NCI-H460 (cell line): ENCODE measurements at places on chromosomes 3 and 15. TPM values are rescaled to one million over a fixed set of nuclear protein-coding genes. Genes with fewer than 3 reads are reported as not detected.

DNA sequence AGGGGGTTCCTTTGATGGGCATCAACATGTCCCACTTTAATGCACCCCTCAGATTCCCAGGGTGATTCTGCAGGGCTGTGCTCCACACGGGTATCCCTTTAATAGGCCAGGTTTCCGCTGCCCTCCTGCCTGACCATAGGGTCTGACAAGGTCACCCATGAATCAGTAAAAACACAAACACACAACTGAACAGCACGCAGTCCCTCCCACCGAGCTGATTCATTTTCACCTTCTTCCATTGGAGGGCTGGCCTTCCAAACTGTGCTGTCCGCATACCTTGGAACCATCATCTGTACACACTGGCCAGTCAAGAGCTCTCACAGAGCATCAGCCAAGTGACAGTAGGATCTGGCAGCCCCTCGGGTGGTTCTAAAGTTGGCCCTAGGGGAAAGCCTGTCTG lies 93.7 kb downstream of the FBLN2 start:
- no peak for DNase-seq

DNA sequence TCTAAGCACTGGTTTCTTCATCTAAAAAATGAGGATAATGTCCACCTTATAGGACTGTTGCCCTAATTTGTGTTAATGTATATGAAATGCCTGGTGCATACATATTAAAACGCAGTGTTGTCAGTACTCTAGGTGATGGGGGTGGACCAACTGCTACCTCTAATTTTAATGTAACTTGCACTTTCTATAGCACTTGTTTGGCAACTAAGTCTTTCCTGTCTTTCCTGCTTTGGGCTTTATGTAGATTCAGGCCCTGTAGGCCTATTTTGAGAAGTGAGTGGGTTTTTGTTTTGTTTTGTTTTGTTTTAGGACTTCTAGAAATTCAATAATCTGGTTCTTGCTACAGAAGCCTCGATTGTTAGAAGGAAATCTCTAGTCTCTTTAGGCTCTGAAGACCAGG lies 21.2 kb downstream of the SLC7A14 start:
- no peak for DNase-seq

DNA sequence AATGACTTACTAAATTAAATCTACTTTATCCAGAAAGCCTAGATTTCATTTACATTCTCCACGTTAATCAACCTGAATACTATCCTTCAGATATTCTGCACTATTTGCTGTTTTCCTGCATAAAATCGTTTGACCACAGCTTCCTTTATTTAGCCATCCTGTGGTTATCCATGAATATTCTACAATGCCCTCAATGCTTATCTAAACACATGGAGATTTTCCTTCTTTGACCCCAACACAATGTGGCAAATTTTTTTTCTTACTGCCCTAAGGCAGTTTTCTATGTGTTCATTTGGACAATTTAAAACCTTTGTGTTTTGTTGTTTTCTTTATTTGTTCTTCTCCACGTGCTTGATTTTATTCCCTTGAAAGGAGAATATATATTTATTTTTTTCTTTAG lies 495.5 kb upstream of the ROBO1 start:
- no peak for DNase-seq

DNA sequence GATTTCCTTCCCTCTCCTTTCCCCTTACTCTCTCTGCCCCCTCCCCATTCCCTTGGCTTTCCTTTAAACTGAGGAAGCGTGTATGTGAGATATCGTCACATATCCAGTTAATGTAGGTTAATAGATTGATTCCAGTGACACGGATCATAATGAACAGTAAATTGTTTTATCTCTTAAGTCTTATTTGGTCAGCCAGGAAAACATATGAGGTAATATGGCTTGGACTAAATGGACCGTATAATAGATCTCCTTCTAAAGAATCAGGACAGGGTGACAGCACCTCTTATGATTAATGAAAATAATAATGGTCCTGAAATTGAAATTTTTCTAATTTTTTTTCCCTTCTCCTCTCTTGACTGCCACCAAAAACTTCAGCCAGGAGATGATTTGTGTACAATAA lies 779.8 kb upstream of the NR2F2 start:
- no peak for DNase-seq

Gene CKMT1B
- 1.5 and 2.4 TPM in 2 replicates for total RNA-seq

Gene RAD51
- total RNA-seq = 4.3 and 7.1 TPM in 2 replicates

- DNase-seq = no peak
These were observed 10.9 kb upstream of the SEC61A1 start for GRCh38 chr3:128041344-128041743.

GRCh38 chr3:134847349-134847748 lies 52.3 kb downstream of the EPHB1 start:
- DNase-seq = no peak

Gene SH2D7
- not detected in 2 replicates for total RNA-seq

Gene HCN4
- not detected in 2 replicates for total RNA-seq

Gene GALNT15
- total RNA-seq = 0.07 and 0.09 TPM in 2 replicates

Gene ESYT3
- total RNA-seq = 1.5 and 2.6 TPM in 2 replicates

Gene CHSY1
- total RNA-seq = 21.1 and 24.5 TPM in 2 replicates

DNA sequence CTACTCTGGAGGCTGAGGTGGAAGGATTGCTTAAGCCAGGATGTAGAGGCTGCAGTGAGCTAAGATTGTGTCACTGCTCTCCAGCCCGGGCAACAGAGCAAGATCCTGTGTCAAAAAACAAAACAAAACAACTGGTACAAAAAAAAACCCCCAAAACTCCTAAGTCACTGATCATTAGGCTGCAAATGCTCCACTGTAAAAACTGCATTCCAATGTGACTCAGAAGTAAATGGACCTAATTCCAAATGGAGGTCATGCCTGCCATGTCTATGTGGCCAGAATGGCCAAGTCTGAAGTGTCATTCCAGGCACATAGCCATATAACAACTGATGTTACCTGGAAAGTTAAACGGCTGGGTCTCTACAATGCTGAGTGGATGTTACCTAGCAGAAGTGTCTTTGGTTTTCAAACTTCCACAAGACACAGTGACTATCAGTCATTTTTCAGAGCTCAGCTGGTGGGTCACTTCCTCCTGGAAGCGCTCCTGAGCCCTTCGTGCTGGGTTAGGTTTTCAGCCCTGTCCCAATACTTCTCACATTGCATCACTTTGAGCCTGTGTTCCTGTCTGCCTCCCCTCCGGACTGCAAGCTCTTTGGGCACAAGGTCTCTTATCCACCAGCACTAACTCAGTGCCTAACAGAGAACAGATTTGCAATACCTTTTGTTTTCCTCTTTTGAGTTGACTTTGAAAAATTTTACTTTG lies 10.6 kb downstream of the FSTL1 start:
- no peak for DNase-seq

GRCh38 chr3:64133272-64133671 lies 92.0 kb downstream of the PRICKLE2 start:
- DNase-seq = no peak

- no peak for DNase-seq
These were observed 9.4 kb downstream of the CEMIP start for GRCh38 chr15:80788536-80788935.

Gene PLA2G4E
- total RNA-seq = not detected in 2 replicates

GRCh38 chr3:101148001-101148400 lies 154.8 kb upstream of the ABI3BP start:
- no peak for DNase-seq

- no peak for DNase-seq
These were observed 4.4 kb upstream of the BAHD1 start for GRCh38 chr15:40436116-40436891.

Gene CD80
- total RNA-seq = not detected in 2 replicates
